ENCODE measurements at places on chromosomes 5 and 9.
A peak's percentile ranks its signal among the peaks of the same experiment; 100 is the strongest.

GRCh38 chr5:77906806-77907205 is 130.7 kb upstream of the TBCA start:
- H3K4me1 ChIP-seq, result no peaks in the 10 kb centered on the region
- H3K4me3 ChIP-seq, result no peak overlapping the region
- no peaks in the 10 kb centered on the region for H3K36me3 ChIP-seq
- H3K27ac ChIP-seq, result no peak overlapping the region
- no peak for DNase-seq

DNA sequence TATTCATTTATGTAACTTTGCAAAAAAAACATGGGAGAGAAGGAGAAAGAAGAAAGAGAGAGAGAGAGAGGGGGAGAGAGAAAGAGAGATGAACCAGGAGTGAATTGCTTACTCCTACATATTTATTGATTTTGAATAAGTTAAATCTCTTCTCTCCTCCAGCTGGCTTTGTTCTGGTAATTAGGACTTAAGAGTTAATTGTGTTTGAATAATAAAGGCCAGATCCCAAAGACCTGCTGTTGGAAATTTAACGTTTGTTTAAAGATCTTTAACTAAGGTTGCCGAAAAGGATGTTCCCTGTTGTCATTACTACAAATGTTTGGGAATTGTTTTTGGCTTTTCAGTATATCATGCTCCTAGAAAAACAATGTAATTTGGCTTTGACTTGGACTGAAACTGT is 473.0 kb downstream of the TUSC1 start:
- DNase-seq, result no peak
- no peak overlapping the region for H3K27ac ChIP-seq
- no peaks in the 10 kb centered on the region for H3K27me3 ChIP-seq
- no peak overlapping the region for H3K4me3 ChIP-seq
- no peaks in the 10 kb centered on the region for H3K36me3 ChIP-seq

GRCh38 chr9:89844535-89844934 is 239.7 kb downstream of the GADD45G start:
- DNase-seq, result no peak
- H3K36me3 ChIP-seq, result no peaks in the 10 kb centered on the region
- no peaks in the 10 kb centered on the region for H3K4me1 ChIP-seq
- peaks cover 3% of the 10 kb centered on the region for H3K27me3 ChIP-seq
- H3K27ac ChIP-seq, result no peak overlapping the region

- H3K4me1 ChIP-seq, result no peaks in the 10 kb centered on the region
- no peak for DNase-seq
- H3K4me3 ChIP-seq, result no peak overlapping the region
Measured at GRCh38 chr5:155416765-155417164, 403.2 kb downstream of the KIF4B start.

- H3K36me3 ChIP-seq, result no peaks in the 10 kb centered on the region
- H3K4me1 ChIP-seq, result peaks cover 6% of the 10 kb centered on the region
- peak overlapping the region; percentile 83 for H3K4me3 ChIP-seq
- DNase-seq, result no peak
Measured at GRCh38 chr9:99822109-99822805, 572 bp downstream of the NR4A3 start.

DNA sequence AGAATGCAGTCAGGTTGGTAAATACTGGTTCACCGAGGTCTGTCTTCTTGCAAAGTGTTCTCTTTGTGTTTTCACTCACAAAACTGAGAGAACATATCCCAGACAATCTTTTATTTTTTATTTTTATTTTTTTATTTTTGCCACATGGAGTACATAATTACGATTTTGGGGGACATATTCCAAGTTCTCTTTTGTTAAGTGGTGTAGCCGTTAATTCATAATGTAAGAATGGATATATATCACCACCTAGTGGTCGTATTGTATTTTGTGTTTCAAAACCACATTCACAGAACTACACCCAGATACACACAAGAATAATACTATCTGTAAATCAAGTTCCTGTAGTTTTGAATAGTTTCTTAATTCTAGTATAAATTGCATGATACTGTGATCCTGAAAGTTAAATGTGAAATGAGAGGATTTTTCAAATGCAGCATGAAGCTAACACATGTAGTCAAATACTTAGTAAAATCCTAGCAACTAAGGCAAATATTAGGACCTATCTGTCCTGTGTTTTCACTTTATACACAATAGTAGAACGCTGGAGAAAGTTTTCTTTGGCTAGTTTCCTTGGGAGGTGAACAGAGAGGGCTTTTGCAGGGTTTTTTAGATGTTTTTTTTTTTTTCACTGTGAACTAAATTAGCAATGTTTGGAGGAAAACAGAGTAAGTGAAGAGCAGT is 92.7 kb downstream of the VCAN start:
- H3K27ac ChIP-seq, result no peak overlapping the region
- H3K36me3 ChIP-seq, result no peaks in the 10 kb centered on the region
- H3K27me3 ChIP-seq, result no peaks in the 10 kb centered on the region
- H3K4me1 ChIP-seq, result peaks cover 9% of the 10 kb centered on the region
- H3K4me3 ChIP-seq, result no peak overlapping the region
- peak; percentile 35 for DNase-seq
